Chondrocyte (in vitro differentiated cells): ENCODE measurements at places on chromosomes 7 and 10.

- no peak for DNase-seq
Measured at GRCh38 chr10:99659868-99660366, 608 bp downstream of the ENTPD7 start.

DNA sequence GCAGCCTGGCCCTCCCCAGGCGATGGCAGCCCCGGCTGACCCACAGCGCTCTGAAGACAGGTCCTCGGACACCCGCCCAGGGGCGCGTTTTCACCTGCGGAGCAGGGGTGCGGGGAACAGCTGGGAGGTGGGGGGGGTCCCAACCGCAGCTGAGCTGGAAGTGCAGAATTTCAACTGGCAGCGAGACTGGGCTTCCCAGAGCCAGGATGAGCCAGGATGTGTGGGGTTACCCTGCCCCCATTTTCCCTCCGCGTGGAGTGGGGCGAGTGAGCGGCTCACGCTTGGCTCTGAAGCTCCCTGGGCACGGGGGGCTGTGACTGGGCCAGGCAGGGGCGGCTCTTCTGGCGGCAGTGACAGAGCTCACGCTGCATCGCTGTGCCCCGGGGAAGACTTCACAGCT is 70.2 kb downstream of the DNAJB6 start:
- DNase-seq = peak; percentile 79

DNA sequence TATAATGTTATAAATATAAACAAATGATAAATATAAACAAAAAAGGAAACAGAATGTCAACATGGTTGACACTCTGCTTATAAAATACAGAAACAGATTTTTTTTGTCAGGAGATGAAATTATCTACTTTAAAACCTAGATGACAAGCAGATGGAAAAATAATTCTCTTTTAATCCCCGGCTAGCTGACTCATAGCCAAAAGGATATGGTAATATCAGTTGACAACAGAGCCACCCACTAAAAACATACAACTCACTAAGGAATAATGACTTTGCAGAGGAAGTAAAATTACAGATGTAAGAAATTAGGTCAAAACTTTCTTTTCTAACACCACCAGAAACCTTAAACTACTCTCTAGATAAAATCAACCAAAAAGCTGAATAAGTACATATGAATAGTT is 131.1 kb upstream of the ABCB5 start:
- no peak for DNase-seq

DNA sequence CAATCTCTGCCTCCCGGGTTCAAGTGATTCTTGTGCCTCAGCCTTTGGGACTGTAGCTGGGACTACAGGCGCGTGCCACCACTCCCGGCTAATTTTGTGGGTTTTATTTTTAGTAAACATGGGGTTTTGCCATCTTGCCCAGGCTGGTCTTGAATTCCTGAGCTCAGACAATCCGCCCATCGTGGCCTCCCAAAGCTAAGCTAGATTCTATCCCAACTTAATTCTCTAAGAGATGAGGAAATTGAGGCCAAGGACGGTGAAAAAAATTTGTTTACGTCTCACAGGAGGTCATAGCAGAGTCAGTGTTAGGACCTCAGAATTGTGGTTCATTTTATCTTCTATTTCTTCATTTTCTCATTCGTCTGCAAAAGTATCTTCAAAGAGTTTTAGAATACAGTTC is 6.1 kb downstream of the CCAR1 start:
- no peak for DNase-seq

DNA sequence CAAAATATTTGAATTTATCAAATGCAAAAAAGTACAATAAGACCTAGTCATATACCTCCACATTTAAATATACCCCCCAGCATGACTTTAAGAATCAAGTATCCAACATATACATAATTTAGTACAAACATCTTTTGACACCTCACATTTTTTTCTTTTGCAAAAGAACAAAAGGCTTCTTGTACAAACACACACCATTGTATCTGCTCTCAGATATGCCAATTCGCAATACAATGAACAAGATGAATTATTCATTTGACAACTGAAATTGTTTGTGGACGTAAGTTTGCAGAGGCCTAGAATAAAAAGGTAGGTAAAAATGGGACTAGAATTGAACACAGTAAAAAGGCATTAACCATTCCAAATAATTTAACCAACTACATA is 154.4 kb downstream of the CACNA2D1 start:
- no peak for DNase-seq
